ENCODE measurements at places on chromosomes 3 and 15.

GRCh38 chr15:39919411-39919747 is 687 bp downstream of the GPR176 start:
- no peak for DNase-seq

DNA sequence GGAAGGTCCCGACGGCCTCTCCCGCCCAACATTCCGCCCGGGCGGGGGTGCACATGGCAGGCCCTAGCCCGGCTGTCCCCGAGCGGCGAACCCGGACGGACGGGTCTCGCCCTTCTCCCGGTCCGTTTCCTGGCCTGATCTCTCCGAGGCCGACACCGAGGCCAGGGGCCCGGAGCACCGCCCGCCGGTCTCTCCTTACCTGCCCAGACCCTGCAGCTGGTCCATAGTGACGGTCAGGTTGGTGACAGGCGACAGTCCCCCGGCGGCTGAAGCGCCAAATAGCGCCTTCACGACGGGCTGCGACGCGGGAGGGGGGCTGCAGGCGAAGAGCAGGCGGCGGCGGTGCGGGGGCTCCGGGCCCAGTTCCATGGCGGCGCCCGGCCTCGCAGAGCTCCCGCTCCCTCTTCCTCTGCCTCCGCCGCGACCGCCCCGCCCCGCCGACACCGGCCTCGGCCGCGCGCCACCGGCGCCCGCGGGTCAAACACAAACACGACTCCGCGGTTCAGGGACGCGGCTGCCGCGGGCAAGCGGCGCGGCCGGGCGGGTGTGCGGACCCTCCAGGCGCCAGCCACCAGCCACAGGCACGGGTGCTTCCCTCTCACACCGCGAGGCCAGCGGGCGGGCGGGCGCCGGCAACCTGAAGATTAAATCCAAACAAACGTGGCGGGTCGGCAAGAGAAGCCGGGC is 495 bp downstream of the CDC25A start:
- DNase-seq = no peak

DNA sequence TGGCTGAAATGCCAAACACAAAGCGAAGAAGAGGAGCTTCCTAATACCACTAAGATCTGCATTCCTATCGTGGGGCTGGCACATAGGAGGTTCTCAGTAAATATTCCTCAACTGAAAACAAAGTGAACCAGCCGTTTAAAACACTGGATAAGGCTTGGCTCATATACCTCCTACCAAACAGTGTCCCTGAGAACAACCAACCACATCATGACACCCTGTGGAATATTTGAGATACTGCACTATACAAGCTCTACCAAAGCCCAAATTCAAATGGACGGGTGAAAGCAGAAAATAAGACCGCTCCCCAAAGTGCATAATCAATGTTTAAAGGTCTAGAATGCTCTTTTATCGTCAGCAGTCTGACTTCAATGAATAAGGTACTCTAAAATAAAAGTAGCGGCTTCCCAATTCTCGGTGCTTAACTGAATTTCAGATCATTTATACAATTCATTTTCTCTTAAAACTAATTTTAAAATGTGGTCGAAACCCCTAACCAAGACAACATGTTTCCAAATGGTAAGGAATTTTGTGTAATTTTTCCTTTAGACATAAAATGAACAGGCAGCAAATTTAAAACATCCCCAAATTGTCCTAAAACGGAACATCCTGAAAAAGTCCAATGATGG is 425.8 kb downstream of the ERC2 start:
- no peak for DNase-seq

GRCh38 chr3:197306374-197307086 is 8.1 kb upstream of the DLG1 start:
- DNase-seq = no peak

- DNase-seq = no peak
These were observed 710.0 kb downstream of the ROBO1 start for GRCh38 chr3:79057756-79058155.

DNA sequence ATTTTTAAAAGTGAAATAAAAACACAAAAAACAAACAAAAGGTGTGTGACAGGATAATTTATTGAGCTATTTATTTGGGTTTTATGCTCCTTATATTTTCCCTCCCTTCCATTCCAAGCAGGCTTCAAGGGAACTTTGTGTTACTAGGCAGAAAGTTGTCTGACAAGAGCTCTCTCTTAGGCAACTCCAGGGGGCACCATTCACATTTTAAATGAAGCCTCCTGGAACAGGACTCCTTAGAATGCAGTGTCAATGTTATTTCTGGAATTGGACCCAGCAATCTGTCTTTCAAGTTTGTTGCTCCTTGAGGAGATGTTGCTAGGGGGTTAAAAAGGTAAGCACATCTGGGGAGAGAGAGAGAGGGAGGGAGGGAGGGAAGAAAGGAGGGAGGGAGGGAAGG is 5.4 kb upstream of the RFX7 start:
- no peak for DNase-seq

All from activated naive CD4-positive, alpha-beta T cell (primary cell).